Suppressor macrophage treated with lipopolysaccharide for 4 hours (primary cell): ENCODE measurements at places on chromosomes 16 and 17.

DNA sequence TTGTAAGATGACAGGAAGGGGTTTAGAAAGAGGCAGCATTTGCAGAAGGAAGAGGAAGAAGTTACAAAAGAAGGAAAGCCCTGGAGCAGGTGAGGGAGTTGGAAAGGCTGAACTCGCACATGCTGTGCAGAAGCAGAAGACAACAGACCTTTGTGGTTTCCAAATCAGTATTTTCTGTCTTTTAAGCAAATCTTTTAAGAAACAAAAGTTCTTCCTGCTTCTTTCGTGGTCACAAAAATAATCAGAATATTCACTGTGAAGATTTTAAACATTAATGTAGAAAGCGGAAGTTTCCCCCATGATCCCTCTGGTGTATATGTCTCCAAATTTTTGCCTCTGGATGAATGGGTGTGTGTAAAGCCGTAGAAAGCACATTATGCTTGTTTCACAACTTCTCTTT, 25.8 kb downstream of the ZNRF1 start:
- DNase-seq: peak; percentile 67

DNA sequence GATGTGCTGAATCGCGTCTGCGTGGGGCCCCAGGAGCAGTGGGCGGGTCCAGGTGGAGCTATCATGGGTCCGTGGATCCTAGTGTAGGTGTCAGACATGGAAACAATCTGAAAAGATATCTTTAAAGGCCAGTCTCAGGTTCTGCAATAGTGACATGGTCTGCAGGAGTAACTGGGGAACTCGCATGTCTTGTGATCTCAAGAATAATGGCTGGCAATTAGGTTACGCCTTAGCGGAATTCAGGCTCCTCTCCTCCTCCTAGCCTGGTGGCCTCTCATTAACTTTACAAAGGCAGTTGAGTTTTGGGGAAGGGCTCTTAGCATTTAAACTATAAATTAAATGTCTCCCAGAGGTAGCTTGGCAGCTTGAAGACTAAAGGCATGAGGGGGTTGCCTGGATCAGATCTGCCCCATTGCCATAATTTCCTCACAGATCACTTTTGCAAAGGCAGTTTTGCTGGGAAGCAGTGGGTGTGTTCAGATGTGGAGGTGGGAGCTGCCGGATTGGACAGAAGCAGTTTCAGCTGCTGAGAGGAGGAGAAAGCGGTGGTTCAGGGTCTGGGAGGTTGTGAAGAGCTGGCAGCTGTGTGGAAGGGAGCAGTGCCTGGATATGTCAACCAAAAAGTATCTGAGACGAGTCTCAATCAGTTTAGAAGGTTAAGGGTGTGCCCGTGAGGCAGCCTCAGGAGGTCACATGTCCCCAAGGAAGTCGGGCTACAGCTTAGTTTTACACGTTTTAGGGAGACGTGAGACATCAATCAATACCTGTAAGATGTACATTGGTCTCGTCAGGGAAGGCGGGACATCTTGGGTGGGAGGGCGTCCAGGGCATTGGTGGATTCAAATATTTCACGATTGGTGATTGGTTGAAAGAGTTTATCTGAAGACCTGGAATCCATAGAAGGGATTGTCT, 2.7 kb downstream of the TBCD start:
- DNase-seq: no peak

DNA sequence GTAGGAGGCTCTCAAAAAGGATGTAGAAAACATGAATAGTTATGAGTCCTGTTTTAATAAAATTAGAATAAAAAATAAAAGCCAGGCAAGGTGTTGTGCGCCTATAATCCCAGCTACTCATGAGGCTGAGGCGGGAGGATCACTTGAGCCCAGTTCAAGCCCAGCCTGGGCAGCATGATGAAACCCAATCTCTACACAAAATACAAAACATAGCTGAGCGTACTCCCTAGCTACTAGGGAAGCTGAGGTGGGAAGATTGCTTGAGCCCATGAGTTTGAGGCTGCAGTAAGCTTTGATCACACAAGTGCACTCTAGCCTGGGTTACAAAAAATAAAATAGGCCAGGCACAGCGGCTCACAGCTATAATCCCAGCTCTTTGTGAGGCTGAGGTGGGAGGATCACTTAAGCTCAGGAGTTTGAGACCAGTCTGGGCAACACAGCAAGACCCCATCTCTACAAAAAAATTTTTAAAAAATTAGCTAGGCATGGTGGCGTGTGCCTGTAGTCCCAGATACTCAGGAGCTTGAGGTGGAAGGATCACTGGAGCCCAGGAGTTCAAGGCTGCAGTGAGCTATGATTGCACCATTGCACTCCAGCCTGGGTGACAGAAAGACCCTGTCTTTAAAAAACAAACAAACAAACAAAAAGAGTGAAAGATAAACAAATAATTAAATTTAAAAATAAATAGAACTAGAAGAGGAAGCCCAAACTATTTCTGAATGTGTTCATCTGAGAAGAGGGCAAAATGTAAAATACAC, 17.2 kb upstream of the PRM1 start:
- no peak for DNase-seq

GRCh38 chr16:89168381-89169189, 3.0 kb upstream of the CDH15 start:
- no peak for DNase-seq

- DNase-seq: no peak
Observed at GRCh38 chr17:14044702-14045101, 24.6 kb upstream of the COX10 start.

DNA sequence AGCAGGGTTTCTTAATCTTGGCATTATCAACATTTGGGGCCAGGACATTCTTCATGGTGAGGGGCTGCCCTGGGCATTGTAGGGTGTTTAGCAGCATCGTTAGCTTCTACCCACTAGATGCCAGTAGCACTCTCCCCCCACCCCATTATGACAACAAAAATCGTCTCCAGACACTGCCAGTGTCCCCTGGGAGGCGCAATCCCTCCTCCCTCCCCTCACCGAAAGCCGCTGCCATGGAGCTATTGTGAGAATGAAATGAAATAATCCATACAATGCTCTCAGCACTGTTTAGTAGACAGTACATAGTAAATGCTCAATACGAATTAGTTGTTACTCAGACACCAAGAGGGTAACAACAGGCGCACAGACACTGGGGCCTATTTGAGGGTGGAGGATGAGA, 502.9 kb downstream of the NPIPA7 start:
- no peak for DNase-seq

DNA sequence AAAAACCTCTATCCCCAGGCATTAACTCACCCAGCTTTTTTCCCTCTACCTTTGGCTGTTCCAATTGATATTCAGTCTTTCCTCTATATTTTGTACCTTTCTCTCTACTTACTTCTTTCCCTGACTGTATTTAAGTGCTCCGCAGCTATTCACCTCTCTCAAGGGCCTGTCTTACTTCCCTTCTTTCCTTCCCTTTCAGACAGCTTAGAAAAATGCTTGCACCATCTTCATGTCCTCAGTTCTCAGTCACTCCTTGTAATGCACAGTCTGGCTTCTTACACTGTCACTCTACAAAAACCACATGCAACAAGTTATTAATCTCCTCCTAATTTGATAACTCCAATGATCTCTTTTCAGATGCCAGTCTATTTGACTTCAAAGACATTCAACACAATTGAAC, 163.4 kb downstream of the PHKB start:
- no peak for DNase-seq

GRCh38 chr17:60526726-60527125, 684 bp upstream of the APPBP2 start:
- peak; percentile 21 for DNase-seq

DNA sequence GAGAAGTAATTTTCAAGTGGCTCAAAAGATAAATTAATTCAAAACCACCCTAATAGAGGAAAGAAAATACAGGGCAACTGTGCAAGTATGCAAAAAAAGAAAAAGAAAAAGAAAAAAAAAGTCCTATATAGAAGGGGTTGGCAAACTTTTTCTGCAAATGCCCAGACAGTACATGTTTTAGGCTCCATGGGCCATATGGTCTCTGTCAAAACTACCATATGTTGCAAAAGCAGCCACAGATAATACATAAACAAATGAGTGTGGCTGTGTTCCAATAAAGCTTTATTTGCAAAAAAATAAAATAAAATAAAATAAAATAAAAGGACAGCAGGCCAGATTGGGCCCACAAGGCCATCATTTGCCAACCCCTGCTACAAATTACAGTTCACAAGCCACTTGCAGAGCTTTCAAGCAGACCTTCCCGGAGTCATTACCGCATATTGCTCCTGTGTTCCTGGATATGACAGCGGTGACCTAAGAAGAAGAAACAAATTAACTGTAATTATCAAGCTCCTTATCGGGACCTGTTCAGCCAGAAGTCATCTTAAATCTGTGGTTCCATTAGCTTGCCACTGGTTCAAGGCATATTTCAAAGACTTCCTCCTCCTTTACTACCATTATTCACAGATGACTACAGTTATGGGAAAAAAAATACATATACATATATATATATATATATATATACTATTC, 15.9 kb downstream of the ZC3H7A start:
- no peak for DNase-seq

DNA sequence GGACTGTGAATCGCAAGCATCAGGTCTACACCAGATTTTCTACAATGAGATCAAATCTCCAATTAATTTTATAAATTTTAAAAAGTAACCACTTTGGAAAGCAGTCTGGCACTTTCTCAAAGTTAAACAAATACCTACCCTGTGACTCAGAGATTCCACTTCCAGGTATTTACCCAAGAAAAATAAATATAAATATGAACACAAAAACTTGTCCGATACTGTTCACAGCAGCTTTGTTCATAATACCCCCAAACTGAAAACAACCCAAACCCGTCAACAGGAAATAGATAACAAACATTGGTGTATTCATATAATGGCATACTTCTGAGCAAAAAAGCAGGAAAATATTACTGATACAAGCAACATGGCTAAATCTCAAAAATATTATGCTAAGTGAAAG, 12.1 kb downstream of the ZDHHC7 start:
- no peak for DNase-seq

DNA sequence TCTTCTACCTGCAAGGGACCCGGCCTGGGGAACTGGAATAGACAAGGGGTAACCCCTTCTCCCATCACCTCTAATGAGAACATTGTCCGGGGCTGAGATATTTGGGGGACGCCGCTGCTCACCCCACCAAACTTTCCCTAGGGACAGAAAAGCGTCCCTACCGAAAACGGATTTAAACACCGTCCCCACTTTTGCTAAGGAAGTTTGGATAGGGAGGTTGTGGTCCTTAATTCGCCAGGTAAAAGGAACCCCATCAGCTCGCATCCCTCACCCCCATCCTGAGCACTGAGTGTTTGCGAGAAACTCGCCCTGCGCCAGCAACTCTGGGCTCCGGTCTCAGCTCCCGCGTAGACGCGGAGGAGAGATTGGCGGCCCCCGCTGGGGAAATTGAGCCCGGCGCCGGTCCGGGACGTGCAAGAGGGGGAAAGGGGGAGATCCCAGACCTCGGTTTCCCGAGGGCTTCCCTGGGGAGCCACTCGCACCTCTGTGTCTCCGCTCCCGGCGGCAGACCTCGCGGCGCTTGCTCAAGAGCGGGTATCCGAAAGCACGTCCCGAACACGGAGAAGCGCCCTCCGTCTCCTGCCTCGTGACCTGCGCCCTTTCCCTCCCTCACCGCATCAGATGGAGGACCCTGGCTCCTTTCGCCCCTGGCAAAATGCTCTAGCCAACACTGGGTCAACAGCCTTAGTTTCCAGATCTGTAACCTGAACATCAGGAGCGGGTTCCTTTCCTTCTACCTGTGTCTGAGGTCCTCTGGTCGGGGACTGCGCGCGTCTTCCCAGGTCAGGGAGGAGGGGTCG, 3.1 kb upstream of the SOX9 start:
- DNase-seq: no peak

DNA sequence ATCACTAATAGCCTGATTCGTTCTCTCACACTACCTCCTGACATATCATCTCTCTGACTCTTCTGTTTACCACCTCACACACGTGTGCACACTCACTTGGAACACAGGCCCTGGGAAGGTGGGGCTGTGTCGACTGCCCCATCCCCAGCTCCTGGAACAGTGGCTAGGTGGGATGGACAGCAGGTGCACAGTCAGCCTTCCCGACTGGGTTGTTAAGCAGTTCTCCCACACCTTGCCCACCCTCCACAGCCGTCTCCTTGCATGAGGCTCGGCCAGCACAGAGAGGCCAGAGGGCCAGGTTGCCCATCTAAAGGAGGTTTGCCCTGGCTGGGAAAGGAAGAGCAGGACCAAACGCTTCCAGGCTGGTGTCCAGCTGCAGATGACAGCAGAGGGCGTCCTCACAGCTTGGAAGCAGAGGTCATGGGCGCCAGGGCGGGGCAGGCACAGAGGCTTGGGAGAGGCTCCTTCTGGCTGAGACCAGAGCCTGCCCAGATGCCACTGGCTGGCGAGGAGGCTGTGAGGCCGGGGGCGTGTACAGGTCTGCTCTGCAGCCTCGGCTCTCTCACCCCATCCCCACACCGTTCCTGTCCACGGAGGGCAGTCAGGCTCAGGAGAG, 92.8 kb downstream of the AMFR start:
- peak; percentile 9 for DNase-seq

DNA sequence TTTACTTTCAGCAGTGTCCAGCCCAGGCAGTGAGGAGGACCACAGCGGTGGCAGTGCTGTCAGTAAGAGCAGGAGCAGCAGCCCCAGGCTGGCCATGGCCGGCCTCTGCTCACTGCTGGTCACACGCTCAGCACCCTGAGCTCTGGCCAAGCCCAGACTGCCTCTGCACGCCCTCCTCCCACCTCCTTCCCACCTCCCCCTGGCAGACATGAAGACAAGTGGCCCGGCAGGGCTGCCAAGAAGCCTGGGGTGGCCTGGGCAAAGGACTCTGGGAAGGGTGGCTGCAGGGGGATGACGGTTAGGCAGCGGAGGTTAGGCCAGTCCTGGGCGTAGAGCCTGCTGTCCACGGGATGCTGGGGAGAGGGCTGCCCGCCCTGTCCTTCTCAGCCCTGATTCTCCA, at the start of gene C16orf89:
TSS of gene C16orf89 (minus strand) at position 144 of the 400 bp plus-strand sequence. CDS start at position 96, 48 bp downstream.
- no peak for DNase-seq

- DNase-seq: peak; percentile 59
Observed at GRCh38 chr17:8463099-8463498, 27.4 kb downstream of the NDEL1 start.

- DNase-seq: no peak
Observed at GRCh38 chr17:43879723-43880419, 27.5 kb downstream of the MPP2 start.

GRCh38 chr17:50831471-50831928, 3.9 kb upstream of the WFIKKN2 start:
- DNase-seq: no peak

DNA sequence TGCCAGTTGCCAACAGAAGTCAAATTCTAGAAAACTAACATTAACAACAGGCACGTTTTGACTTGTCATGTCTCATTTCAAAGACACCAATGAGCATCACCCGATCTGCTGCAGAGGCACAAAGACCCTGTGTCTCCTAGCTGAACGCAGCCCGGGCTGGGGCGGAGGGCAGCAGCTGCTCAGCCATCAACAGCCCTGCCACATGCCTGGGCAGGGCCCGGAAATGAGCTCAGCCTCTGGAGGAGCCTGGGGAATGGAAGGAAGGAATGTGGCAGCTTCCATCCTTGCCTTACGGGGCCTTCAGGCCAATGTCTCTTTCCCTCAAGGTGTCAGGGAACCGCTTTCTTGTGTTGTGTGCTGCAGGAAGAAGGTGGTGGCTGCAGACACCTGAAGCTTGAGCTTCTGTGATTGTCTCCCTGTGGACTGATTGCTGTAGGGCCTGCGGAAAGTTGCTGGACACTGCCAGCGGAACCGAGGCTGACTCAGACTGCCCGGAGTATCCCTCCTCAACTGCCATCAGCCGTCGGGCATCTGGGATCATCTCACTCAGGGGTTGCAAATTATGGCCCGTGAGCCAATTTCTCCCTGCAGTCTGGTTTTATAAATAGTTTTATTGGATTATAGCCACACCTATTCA, 7.3 kb downstream of the CDH13 start:
- no peak for DNase-seq
